ENCODE measurements at places on chromosomes 3 and 15. TPM values are rescaled to one million over a fixed set of nuclear protein-coding genes. Genes with fewer than 3 reads are reported as not detected.

DNA sequence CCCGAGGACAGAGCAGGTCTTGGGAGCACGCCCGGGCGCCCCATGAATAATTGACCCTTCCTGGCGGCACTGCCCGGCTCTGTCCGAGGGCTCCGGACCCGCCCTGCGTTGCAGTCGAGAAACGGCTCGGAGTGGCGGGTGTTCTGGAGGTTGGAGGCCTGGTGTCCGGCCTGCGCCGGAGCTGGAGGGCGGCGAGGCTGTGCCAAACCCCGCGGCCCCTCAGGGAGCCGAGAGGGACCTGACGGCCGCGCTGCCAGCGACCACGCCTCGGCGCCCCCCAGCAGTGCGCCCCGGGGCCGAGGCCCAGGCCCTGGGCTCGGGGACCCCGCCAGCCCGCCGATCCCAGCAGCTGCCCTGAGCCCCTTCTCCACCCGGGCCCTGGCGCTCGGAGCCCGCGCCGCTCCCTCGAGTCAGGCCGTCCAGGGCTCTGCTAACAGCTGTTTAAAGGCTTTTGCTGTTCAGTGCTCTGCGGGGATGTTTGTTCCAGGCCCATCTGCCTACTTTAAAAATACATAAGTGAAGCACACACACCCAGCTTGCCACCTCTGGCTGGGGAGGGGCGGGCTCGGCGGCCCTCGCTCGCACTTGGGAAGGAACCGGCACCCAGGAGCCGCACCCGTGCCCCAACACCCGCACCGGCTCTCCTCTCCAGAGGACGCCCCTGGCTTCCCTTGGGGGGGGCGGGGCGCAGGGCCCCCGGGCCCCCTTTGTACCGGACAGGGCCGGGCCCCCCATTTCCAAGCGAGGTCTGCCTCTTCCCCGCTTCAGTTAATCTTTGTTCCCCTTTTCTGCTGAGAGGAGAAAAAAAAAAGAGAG lies 730 bp upstream of the ZNF710 start:
- peak overlapping the region; percentile 59 for H3K4me3 ChIP-seq
- peaks cover 40% of the 10 kb centered on the region for H3K4me1 ChIP-seq
- H3K27ac ChIP-seq, result peak overlapping the region; percentile 26
- H3K36me3 ChIP-seq, result no peaks in the 10 kb centered on the region
- DNase-seq, result no peak

GRCh38 chr3:167941234-167941995 lies 154.3 kb downstream of the GOLIM4 start:
- no peaks in the 10 kb centered on the region for H3K36me3 ChIP-seq
- DNase-seq, result no peak
- H3K27me3 ChIP-seq, result peaks cover 3% of the 10 kb centered on the region
- H3K4me1 ChIP-seq, result no peaks in the 10 kb centered on the region

The GABRR3 gene
- not detected for total RNA-seq

The COL7A1 gene
- total RNA-seq, result 0.93 TPM

The CRYBG3 gene
- total RNA-seq, result 4.5 TPM

The NMNAT3 gene
- 1.9 TPM for total RNA-seq

The EFHB gene
- total RNA-seq, result 0.39 TPM

The SLC22A14 gene
- not detected for total RNA-seq
